Left renal pelvis (tissue), 4 donors: ENCODE measurements at places on chromosomes 7 and 10.

DNA sequence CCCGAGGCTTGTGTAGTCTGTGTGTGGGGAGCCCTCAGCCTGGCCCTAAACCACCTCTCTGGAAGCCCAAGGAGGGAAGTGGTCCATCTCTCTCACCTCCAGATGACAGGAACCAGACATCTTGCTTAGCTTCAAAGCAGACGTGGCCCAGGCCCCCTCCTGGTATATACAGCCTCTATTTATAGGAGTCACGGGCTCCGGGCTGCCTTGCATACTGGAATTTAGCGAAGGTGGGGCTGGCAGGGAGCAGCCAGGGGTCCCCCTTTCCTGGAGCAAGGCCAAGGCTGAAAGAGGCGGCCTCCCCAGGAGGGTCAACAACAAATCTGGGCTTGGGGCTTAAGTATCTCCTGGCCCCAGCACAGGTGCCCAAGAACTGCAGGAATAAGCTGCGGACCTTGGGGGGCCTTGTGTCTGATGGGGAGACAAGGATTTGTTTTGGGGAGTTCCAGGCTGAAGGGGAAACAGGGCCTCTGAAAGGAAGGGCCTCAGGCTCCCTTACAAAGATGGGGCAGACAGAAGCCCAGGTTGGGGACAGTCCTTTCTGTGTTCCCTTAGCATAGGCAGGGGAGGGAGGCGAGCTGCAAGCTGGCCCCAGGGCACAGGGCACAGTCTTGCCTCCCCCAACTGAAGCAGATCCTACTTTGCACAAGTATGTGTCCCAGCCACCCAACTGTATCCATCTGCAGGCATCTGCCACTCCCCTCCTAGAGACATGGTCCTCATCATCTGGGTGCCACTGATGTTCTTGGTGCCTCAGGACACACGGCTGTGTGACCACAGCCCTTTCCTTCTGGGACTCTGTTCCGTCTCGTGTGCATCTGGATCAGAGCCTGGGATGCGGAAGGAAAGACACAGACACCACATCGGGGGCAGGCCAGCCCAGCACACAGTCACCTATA lies 11.9 kb downstream of the ZCCHC24 start:
- DNase-seq = no peak

GRCh38 chr7:117412946-117413559 lies 14.2 kb downstream of the ASZ1 start:
- no peak for DNase-seq

DNA sequence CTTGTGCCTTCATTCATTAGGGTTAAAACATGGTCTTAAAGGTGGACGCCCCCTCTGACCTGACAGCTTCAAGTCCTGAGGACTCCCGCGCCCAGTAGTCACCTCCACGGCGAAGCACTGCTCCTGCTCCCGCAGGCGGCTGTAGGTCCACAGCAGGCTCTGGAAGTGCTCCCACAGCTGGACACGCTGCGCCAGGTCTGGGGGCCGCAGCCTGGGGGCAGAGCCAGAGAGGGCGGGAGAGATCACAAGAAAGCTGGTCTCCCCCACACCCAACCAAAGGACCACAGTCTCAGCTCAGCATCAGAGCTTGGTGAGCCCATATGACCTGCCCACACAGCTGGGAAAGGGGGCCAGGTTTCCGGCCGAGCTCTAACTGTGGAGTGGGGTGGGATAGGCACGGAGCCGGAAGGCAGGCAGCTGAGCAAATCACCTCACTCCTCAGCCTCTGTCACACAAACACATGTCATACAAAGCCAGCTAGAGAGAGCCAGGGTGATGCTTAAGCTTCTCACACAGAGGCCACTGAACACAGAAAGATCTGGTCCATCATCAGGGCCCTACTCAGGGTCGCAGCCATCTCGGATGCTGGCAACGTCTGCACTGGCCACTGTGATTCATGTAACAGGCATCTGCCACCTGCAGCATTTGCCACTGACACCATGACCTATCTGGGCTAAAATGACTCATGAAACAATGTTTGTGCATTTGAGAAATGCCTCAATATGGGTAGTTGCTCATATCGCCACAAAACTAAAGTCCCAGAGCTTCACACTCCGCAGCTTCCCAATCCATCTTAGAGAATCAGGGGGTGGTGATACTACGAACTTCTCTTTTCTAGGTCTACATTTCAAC lies 12.6 kb downstream of the HPS1 start:
- no peak for DNase-seq

GRCh38 chr10:19815731-19816410 lies 361 bp upstream of the PLXDC2 start:
- DNase-seq = peak; percentile 70

DNA sequence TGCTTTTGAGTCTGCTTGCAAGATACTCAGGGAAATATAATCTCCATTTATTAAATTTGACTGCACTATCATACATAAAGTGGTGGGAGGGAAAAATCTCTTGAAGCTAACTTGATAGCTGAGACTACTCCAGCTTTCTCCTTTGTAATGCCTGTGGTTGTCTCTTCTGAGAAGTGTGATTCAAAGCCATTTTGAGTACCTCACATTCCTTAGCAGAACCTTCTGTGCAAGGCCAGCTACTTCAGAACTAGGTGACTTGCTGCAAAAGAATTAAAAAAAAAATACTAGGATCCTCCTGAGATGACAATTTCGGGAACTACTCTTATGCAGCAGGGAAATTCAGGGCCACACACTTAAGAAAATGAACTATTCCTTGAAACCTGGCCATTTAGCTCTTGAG lies 294.8 kb downstream of the MDFIC start:
- DNase-seq = no peak

DNA sequence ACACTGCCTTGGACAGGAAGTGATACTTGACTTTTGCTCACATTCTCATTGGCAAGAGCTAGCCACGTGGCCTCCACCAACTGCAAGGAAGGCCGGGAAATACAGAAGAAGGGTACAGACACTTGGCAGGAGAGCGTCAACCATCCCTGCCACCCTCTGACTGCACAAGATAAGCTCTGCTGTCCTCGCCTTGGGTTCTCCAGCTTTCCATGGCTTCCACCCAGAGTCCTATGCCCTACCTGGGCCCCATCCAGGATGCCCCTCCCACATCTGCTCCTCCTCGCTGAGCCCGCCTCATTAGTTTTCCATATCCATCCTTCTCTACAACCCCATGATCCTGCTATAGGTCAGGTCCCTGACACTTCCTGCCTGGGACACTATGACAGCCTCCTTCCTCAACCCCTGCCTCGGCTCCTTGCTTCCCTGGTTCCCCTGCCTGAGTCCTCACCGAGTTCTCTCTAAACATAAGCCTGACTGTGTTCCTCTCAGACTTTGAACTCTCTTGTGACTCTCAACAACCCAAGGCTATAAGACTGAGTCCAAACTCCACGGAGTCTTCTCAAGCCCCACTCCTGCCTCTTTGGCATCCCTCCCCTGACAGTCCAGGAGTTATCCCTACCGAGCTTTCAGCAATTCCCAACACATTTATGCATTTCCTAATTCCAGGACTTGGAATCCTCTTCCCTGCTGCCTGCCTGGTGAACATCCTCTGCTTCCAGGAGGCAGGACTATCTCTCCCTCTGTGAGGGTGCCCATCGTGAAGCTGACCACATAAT lies 23.2 kb upstream of the GDF10 start:
- DNase-seq = no peak

- DNase-seq = no peak
These were observed 42.6 kb downstream of the COBL start for GRCh38 chr7:51274001-51274400.

- DNase-seq = no peak
These were observed 229.2 kb downstream of the TCERG1L start for GRCh38 chr10:131082201-131082850.

- DNase-seq = no peak
These were observed 22.7 kb downstream of the CISD1 start for GRCh38 chr10:58291538-58292174.

- no peak for DNase-seq
These were observed 176.9 kb upstream of the ZWINT start for GRCh38 chr10:56537984-56538383.

DNA sequence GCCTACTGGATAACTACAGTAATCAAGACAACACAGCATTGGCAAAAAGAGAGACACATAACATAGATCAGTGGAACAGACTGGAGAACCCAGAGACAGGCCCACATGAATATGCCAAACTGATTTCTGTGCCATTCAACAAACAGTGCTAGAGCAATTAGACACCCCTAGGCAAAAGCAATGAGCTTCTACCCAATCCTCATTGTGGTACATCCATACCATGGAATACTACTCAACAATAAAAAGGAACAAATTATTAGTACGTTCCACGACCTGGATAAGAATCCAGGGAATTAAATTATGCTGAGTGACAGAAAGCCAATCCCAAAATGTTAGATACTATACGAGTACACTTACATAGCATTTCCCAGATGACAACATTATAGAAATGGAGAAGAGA lies 2.8 kb upstream of the SVIL start:
- no peak for DNase-seq

DNA sequence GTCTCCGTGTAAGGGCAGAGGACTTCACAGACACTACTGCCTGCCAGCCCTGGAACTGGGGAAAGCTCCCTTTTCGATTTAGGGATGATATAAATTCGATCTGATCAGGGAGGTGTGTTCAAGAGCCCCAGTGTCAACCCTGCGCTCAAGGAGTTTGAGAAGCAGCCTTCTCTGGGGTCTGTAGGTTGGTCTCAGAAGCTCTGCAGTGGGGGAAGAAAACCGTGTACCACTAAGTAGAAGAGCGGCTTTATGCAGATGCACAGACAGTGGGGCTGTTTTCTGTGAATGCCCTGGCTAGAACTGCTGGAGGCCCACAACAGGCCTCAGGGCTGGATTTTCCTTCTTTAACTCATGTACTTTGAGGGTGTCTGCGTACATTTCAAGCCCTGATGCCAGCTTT lies 6.3 kb upstream of the TBX20 start:
- DNase-seq = no peak

DNA sequence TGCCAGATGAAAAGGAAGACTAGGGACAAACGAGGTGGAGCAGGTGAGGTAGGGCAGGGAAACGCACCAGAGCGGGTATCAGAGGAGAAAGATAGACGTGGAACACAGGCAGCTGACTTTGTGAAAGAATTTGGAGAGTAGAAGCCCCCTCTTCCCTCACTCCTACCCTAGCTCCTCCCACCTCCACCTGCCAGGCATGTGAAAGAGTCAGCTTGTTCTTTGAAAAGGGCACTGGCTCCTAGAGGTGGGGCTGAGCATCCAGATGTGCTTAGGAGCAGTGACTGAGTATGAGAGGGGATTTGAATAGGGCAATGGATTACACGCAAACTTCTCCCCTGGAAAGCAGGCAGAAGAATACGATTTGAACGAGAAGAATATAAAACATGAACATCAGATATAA lies 174.2 kb upstream of the INHBA start:
- no peak for DNase-seq

GRCh38 chr7:4791738-4792536 lies 16.5 kb downstream of the AP5Z1 start:
- peak; percentile 69 for DNase-seq

- DNase-seq = no peak
These were observed 201.2 kb upstream of the PRKCQ start for GRCh38 chr10:6781133-6781770.

DNA sequence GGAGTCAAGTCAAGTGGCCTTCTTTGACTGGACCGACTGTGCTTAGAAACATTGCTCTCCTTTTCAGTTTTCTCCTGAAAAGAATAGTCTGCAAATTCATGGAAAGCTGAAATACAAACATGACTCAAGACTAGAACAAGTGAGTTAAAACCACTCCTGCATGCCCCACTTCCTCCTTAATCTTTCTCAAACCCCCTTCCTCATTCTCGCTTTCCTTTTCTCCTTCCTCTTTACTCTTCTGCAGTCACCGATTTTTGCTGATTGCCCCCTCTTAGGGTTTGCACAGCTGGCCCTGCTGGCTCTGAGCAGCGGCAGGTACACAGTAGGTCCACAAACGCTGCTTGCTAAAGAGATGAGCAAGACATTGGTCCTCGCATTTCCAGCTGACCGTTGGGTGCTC lies 34.8 kb upstream of the MKI67 start:
- DNase-seq = no peak

DNA sequence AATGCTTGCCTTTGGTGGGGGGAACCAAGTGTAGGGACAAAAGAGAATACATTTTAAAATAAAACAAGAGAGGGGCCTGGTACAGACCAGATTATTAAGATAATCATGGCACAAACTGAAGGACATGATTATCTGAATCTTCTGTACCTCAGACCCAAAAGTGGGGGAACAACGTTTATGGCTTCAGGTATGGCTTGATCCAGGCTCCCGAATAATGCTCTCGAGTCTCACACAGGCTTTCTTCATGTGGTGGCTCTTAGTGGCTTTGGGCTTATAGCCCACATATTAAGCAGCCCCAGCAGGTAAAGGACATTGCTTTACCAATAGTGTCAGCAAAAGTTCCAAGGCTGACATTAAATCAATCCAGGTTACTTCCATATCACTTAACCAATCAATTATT lies 106.8 kb upstream of the FOXK1 start:
- no peak for DNase-seq

DNA sequence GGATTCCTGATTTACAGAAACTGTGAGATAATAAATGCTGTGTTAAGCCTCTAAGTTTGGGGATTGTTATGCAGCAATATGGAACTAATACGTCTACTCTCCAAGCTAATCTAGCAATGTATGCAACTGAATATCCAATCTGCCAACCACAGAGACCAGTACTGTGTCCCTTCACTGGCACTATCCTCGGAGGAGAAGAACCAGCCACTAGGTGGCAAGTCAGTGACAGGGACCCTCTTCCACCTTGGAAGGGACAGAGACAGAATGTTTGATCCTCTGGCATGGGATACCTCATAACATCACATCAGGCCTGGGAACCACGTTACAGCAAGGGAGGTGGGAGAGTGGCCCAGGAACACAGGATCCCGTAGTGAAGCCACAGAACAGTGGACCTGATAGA lies 96.4 kb downstream of the CREM start:
- no peak for DNase-seq

- no peak for DNase-seq
These were observed 209.4 kb downstream of the POU6F2 start for GRCh38 chr7:39187130-39187529.

- no peak for DNase-seq
These were observed 145.1 kb downstream of the PLXNA4 start for GRCh38 chr7:132430861-132431822.

- no peak for DNase-seq
These were observed 35.4 kb upstream of the PODXL start for GRCh38 chr7:131591687-131592319.

DNA sequence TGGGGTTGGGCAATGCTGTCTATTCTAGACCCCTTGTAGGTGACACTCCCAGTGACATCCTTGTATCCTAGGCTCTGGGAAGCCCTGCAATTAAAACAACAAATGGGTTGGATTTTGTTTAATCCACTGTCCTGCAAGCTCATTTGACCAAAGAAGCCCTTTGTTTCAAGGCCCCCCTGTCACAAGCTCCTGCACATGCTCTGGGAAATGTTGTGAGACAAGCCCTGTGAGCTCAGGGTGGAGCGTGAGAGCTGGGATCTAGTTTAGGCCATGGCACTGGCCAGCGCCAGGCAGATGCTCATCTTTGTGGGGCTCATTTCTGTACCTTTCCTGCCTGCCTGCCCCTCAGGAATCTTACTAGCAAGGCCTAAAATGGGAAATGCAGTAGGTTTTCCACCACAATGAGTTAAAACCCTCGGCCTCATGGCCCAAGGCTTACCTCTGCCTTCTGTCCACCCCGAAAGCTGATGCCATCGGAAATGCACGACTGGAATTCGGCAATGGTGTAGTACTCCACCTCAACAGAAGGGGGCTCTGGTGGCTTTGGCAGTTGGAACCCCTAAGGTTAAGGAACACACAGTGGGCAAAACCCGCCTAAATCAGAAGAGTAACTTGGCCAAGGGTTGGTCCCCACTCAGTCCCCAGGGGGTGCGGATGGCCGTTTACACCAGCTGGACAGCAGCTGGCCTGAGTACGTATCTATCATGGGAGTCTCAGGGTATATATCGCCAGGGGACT lies 112.0 kb downstream of the NEURL1 start:
- no peak for DNase-seq
